ENCODE measurements at places on chromosomes 6 and 20.

DNA sequence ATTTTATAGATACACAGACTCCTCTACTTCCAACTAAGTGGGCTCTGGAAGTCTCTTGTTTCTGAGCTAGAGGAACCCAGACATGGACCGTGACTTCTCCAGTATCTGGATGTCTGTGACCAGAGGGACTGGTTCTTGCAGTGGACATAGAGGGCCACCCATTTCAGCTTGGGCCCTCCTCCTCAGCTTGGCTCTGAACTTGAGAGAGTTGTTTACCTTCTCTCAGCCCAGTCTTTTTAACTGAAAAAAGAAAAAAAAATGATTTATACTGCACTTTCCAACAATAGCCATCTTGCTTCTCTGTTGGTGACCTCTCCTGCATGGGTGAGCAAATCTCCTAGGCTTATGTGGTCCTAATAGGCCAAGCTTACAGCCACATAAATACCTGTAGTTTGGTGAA lies 60.3 kb upstream of the TMEM181 start:
- no peak for DNase-seq

GRCh38 chr20:59790346-59790745 lies 143.1 kb downstream of the SYCP2 start:
- no peak for DNase-seq

GRCh38 chr6:138005846-138006245 lies 101.4 kb downstream of the PERP start:
- DNase-seq = no peak

DNA sequence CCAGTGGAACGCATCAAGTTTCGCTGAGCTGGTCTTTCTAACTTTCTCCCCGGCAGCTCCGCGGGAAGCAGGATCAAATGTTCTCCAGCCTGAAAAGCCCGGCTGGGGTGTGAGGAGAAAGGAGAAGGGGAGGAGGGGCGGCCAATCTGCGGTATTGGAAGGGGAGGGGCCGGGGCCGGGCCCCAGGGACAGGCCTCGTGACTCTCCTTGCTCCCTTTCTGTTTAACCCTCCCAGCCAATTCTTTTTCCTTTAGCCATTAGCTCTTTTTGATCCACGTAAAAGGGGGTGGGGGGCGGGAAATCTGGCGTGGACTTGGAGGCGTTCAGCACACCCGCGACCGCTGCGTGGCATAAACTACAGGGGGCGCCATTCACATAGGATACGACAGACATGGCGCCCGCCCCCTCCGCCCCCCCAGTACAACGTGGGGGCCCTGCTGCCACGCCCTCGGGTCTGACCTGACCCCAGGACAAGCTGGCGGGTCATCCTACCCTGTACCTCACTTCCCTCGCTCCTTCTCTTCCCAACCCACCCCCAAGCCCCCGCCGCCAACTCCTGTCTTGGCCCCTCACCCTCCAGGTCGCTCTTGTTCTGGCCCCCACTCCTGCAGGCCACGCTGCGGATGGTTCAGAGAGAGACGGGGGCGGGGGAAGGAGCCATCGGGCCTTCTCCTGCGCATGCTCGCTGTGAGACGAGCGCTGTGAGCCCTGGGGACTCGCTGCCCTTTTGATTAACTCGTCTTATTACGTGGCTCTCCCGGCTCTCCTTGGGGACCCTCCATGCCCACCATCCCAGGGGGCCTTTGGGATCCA lies 7.8 kb upstream of the MDGA1 start:
- peak; percentile 94 for DNase-seq

DNA sequence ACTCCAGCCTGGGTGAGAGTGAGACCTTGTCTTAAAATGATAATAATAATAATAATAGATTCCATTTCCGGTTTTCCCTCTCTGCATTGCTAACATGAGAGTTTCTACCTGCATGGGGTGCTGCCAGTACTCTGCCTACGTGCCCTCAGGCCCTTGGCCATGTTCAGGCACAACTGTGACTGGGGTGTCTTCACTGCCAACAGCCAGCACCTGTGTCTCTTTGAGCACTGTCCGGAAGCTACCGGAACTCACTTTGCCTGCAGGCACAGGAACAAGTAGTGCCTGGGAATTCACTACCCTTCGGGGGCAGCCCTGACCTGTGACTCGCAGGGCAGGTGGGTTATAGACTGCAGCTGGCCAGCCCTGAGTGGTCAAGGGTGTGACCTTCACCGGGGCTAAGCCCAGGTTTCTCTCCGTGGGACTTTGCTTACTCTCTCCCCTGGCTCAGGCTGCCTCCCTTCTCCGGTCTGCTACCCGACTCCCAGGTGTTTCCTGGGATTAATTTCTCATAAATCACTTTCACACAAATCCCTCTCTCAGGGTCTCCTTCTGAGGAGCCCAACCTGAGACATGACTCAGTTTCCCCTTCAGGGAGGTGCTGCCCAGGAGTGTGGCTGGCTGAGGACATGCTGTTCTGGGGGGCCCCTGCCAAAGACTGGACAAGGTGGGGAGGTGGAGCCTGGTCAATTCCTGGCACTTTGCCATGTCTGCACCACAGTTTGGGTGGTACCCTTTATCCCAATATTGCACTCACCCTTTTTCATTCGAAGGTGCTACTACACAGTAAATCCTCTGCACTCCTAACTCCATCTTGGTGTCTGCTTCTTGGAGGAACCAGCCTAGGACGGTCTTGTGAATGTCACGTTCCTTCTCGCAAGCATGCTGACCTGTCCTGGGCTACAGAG lies 79.5 kb upstream of the RALGAPA2 start:
- DNase-seq = no peak

- no peak for DNase-seq
Measured at GRCh38 chr6:70231311-70231710, 71.6 kb downstream of the COL9A1 start.

GRCh38 chr6:18207438-18207837 lies 52.2 kb downstream of the KDM1B start:
- DNase-seq = no peak

GRCh38 chr6:144955859-144956258 lies 670.7 kb downstream of the UTRN start:
- no peak for DNase-seq

- no peak for DNase-seq
Measured at GRCh38 chr6:94673251-94673650, 904.1 kb upstream of the MANEA start.

DNA sequence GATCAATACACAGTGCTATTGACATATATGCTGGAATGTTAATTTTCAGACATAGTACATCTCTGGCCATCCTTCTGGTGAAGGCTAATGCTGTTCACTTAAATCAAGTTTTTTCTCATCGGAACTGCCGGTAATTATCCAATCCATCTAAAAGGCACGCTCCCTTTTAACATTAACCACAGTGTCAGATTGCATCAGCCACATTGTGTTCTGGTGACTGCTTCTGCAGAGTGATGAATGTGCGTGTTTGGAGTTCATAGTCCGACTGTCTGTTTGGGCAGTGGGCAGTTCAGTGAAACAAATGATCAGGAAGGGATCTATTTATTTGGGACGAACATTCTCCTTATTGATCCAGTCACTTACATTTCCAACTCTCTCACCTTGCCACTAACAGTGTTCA lies 49.5 kb downstream of the SOBP start:
- no peak for DNase-seq

DNA sequence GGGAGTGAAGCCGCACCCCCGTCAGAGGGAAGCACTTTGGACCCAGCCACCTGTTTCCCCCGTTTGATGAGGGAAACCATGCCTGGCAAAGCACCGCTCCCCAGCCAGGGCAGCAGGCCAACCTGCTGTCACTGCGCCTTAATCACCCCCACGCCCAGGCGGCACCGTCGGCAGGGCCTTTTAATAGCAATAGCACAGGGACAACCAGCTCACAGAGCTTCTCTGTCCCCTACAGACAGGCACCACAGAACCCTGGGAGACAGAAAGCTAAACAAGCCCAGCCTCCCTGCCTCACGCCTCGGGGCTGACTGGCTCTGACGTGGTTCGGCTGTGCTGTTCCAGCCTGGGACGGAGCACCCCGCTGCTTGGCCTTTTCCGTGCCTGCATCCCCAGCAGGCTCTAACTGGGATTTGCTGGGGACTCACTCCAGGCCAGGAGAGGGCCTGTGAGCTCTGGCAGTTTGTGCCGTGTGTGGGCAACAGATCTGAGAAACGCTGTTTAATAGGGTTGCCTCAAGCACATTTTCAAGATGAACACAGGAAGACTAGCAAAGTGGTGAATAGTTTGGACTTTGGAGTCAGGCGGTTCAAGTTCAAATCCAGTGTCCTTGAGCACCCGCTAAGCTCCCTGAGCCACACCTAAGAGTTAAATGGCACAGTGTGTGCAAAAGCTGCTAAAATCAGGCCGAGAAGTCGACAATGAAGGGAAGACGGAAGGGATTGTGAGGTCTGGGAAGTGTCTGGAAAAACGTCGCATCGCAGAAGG lies 223.8 kb downstream of the NRN1 start:
- DNase-seq = no peak

DNA sequence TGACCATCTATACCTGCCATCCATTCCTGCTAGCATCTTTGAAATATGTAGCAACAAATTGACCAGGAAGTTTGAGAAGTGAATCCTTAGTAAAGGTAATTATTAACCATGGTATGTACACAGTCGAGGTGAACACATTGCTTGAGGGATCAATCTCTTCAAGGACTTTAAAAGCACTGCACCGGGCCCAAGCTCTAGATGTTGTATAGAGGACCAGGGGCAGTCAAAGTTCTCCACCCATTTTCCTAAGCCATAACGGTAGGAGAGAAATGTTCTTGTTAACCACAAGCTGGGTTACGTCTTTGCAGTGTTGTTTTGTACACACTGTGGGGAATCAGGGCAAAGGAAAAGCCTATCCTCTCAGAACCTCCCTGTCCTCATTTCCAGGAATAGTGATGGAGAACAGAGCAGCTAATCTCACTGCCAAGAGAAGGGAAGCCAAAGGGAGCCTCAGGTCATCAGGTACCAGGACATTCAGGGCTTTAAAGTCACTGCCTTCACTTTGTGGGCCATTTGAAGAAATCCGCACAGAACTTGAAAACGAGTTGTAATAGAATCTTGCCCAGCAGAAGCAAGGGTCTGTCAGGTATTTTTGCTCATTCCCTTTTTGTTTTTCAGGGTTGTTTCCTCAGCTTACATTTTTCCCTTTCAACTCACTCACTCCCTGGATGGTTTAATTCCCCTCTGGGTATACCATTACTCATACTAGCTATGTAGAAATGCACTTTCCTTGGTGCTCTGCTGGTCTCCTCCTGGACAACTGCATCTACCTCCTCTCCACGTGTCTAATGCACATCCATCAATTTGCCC lies 5.3 kb upstream of the PM20D2 start:
- no peak for DNase-seq

All from AG08395 (cell line).